ENCODE measurements at places on chromosomes 6 and 20.

- no peak for DNase-seq
These were observed 125.6 kb downstream of the CDC5L start for GRCh38 chr6:44512868-44513741.

DNA sequence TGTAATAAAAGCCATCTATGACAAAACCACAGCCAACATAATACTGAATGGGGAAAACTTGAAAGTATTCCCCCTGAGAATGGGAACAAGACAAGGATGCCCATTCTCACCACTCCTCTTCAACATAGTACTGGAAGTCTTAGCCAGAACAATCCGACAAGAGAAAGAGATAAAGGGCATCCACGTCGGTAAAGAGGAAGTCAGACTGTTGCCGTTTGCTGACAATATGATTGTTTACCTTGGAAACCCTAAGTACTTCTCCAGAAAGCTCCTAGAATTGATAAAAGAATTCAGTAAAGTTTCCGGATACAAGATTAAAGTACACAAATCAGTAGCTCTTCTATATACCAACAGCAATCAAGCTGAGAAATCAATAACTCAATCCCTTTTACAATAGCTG, 14.0 kb upstream of the RUNX2 start:
- DNase-seq, result no peak

- no peak for DNase-seq
These were observed 23.9 kb upstream of the ASXL1 start for GRCh38 chr20:32333988-32334885.

GRCh38 chr6:77633471-77633870, 19.4 kb upstream of the MEI4 start:
- no peak for DNase-seq

GRCh38 chr6:162118706-162119105, 608.9 kb downstream of the PRKN start:
- DNase-seq, result no peak

DNA sequence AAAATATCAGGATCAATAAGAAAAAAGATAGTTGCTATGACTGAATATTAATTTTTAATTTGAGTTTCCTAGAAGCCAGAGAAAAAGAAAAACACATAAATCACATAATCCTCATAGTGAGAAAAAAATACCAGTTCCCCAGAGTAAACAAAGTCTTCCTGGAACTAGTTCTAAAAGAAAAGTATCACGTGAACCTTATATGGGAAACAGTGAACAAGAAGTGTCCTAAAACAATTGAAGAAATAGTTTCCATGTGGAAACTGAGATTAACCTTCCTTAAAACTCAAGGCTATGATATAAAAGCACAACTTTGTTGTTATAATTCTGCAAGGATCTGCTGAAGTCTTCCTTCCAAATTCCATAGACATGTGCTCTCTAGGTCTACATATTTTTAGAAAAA, 50.6 kb downstream of the RCAN2 start:
- no peak for DNase-seq

GRCh38 chr6:32941214-32941768, 463 bp upstream of the HLA-DMB start:
- no peak for DNase-seq

DNA sequence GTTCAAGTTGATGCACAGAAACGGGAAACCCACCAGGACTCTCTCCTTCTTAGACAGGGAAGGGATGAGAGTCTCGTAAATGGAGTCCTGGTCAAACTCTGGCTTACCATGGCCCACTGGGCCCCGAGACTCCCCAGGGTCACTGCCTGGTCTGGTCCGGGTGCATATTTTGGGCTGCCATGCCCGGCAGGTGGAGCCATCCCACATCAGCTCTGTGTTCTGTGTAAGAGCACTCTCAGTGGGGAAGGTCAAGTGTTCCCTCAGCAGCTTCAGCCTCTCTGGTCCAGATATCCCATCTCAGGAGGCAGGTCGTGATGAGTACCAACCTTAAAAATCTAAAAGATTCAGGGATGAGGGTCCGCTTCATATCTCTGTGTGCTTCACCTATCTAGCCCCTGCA, 138.8 kb downstream of the EDN3 start:
- no peak for DNase-seq

All from RWPE1 (cell line).